G401 (cell line): ENCODE measurements at places on chromosomes 12 and 14.

DNA sequence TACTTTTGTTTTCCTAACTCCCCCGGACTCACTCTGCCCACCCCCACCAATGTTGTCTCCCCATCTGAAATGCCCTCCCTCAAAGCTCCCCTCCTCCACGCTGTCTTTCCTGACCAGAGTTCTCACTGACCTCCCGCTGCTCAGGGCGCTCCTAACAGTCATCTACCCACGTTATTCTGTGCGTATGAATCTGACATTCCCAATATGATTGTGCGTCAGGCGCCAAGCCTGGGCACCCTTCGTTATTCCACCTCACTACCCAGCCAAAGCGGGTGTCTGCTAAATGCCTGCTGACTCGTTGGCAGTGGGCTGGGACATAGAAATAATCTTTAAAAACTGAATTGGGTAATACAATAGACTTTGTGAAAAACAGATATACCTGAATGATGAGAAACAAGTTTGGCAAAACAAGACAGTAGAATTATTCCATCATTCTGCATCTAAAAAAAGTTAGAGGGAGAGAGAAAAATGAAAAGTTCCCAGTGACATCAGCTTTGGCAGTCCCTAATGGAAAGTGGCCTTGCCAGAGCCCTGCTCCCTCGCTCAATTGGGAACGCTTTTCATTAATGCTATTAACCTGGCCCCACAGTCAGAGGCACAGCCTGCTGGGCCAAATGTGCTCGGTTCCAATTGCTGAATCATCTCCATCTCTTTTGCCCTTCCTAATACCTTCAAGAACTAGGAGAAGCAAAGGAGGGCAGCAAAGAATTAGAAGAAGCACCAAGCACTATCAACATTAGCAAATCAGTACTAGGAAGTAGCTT lies 74.0 kb upstream of the PLXNC1 start:
- DNase-seq: peak; percentile 91

- peak; percentile 95 for DNase-seq
Measured at GRCh38 chr12:124927201-124928094, 13.0 kb upstream of the UBC start.

- DNase-seq: peak; percentile 27
Measured at GRCh38 chr12:12171991-12172511, 94.8 kb downstream of the LRP6 start.

DNA sequence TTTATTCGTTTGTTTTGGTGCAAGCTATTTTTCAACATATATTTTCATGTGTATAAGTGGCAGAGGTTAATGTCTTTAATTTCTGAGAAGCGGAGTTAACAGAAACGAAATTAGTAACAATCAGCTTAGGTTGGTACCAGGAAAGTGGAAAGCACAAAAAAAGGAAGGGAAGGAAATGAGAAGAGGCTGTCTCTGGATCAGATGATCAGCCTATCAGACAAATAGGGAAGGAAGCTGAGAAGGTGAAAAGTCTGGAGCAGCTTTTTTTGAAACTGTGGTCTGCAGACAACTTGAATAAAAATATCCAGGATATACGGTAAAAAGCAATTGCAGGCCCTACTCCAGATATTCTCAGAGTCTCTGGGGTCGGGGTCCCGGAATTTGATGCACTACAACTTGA lies 265.0 kb downstream of the SSPN start:
- DNase-seq: no peak

DNA sequence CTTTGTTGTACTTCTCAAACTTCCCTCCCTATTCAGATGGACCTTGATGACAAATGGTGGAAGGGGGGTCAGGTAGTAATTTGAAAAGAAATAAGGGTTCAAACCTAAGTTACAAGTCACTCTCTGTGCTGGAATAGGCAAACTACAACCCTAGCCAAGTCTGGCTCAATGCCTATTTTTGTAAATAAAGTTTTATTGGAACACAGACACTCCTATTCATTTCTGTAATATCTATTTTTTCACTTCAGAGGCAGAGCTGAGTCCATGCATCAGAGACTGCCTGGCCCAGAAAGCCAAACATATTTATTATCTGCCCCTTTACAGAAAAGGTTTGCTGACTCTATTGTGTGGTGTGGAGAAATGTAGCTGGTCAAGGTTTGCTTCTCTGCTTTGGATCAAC lies 78.4 kb upstream of the RIN3 start:
- DNase-seq: no peak

- DNase-seq: no peak
Measured at GRCh38 chr14:104638927-104639450, 34.4 kb upstream of the TMEM179 start.

- DNase-seq: no peak
Measured at GRCh38 chr14:24422694-24423601, 6.5 kb downstream of the CBLN3 start.

GRCh38 chr12:109946505-109946904 lies 46.4 kb downstream of the TCHP start:
- DNase-seq: no peak

GRCh38 chr12:114933428-114934160 lies 249.6 kb upstream of the TBX3 start:
- DNase-seq: no peak

- DNase-seq: no peak
Measured at GRCh38 chr12:45292486-45293195, 76.7 kb downstream of the ANO6 start.

GRCh38 chr12:41652981-41653380 lies 464.9 kb downstream of the PDZRN4 start:
- DNase-seq: no peak

GRCh38 chr14:58826845-58827686 lies 189.3 kb downstream of the DACT1 start:
- no peak for DNase-seq

DNA sequence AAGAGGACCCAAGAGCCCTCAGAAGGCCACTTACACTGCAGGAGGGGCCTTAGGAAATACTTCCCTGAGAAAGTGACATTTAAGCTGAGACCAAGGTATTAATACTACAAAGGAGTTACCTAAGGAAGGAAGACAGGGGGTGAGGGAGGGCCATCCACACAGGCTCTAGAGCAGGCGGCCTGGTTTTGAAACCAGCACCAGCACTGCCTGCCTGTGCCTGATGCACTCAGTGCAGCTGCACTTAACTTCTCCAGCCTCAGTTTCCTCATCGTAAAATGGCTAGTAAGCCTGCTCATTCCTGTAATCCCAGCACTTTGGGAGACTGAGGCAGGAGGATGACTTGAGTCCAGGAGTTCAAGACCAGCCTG lies 45.5 kb upstream of the PLEKHG6 start:
- DNase-seq: no peak

GRCh38 chr12:47767216-47767724 lies 5.8 kb upstream of the SLC48A1 start:
- DNase-seq: no peak

DNA sequence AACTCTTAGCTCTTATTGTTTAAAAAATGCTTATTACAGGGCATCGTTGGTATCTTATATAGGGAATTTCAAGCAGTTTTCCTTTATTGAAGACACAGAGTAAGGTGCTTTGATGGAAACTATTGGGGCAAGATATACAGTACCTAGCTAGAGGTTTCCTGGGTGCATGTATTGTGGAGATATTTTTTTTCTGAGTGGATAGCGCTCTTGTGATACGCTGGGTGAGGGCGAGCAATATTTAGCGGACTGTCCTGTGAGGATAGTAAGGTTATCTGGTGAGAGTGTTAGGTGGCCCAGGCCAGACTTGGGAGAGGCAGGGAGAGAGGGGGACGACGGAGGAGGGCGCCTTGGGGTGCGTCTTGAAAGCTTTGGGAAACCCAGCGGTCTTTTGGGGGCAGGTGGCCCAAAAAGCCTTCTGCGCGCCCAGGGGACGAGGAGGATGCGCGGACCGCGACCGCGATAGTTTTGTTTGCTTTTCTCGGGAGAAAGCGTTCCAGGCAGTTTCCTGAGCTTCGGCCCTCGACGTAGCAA lies 596 bp upstream of the BICD1 start:
- DNase-seq: peak; percentile 44

DNA sequence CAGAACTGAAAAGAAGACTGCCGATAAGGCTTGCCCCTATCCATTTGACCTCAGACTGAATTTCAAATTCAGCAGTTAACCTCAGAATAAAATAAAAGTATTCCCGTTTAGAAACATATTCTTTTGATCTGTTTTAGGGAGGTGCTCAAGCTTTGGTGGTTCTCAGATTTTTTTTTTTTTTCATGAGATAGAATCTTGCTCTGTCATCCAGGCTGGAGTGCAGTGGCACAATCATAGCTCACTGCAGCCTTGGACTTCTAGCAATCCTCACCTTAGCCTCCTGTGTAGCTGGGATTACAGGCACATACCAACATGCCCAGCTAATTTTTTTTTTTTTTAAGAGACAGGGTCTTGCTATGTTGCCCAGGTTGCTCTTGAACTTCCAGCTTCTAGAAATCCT lies 15.5 kb downstream of the AEBP2 start:
- DNase-seq: no peak

GRCh38 chr14:91947475-91948184 lies at the start of gene FBLN5:
Gene FBLN5 (minus strand): TSS chr14:91947694. CDS start chr14:91947229, 465 bp downstream.
- no peak for DNase-seq

DNA sequence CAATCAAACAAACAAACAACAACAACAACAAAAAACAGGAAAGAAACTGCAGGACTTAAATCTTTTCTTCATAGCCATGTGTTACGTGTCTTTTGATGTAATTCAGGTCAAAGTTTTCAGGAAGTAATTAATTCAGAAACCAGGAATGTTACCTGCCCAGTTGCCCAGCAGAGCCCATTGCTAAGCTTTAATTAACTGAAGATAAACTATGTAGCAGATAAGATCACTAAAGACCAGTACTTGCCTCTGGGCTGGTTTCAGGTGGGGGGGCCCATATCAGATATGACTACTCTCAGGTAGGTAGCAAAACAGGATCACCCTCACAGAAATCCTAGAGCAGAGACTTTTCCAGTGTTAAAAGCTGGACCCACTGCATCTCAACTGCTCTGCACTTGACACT lies 69.2 kb downstream of the LIN7A start:
- DNase-seq: no peak

- DNase-seq: no peak
Measured at GRCh38 chr14:98364961-98365360, 907.0 kb downstream of the BCL11B start.

- no peak for DNase-seq
Measured at GRCh38 chr14:45868377-45868776, 615.4 kb upstream of the MIS18BP1 start.

- no peak for DNase-seq
Measured at GRCh38 chr12:105020241-105020962, 34.3 kb downstream of the NOPCHAP1 start.

- no peak for DNase-seq
Measured at GRCh38 chr12:66241061-66242043, 52.3 kb downstream of the IRAK3 start.

DNA sequence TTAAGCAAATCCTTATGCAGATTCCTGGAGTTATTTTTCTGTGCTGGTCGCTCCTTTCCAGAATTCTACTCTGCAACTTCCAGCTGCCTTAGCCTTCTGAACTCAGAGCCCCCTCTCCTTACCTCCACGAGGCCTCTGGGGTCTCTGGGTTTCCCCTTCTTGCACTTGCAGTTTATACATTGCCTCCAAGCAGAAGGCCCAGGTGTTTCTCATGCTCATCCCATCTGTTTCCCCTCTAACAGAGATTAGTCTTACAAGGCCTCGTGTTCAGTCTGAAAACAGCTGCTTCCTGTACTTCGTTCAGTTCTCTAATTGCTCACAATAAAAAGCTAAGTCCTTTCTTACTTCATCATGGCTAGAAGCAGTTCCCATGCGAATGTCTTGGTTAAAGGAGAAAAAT lies 134.4 kb upstream of the FGD4 start:
- no peak for DNase-seq

DNA sequence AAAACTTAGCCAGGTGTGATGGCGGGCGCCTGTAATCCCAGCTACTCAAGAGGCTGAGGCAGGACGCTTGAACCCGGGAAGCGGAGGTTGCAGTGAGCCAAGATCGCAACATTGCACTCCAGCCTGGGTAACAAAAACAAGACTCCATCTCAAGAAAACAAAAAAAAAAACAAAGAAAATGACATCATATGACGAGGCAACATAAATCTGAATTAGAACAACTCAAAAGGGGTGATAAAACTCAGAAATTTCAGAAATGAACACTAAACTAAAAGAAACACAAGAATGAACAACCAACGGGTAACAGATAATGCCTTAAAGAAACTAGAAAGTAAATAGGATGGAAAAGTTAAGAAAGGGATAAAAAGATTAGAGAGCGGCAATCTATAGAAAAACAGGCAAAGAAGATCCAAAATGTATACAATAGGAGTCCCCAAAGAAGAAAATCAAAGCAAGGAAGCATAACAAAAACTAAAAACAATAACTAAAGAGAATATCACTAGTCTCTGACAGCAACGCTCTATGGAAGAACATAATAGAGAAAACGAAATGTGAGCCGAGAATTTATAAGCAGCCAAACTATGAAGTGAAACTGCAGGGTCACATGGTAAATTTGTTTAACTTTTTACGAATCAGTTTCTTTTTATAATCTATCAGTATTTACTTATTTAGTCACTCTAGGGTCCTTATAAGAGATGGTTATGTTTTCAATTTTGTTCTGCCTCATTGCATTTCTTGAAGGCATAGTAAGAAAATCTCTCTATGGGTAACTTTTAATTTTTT lies 45.7 kb downstream of the SPPL3 start:
- no peak for DNase-seq

GRCh38 chr12:92673756-92674155 lies 29.0 kb upstream of the PLEKHG7 start:
- no peak for DNase-seq

GRCh38 chr12:54956322-54956721 lies 28.2 kb downstream of the TESPA1 start:
- no peak for DNase-seq

DNA sequence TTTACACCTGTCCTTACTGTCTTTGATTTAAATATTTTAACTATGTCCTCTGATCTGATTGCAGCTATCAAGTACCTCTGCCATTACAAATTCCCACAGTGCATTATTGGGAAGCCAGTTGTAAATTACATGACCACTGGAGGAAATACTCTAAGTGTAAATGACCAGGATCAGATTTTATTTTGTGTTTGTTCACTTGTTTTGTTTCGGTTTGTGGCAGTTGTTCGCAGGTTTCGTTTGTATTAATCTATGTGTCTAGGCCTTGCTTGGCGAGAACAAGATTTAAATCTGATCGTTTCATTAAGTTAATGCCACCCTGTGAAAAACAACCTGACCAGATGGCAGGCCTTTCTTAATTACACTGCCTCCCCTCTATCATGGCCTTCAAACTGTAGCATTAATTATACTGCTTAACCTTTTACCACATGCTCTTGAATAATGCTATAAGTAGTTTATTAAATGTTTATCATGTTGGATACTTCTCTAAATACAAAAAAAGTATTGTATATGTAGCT lies 990.1 kb downstream of the TMTC2 start:
- no peak for DNase-seq

DNA sequence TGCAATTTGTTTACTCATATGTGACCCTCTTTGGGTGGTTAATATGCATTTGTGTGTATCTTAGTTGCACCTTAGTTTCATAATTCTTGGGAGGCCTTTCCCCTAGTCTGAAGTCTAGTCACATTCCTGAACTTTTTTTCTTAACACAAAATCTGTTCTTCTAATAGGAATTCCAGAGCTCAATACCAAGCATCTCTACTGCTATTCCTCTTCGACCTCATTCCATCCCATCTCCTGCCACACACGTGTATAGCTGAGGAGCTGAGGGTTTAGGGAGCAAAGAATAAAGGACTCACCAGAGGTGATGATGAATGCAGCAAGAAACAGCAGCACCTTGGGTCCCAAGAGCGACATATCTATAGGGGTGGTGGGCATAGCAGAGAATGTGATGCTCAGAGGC lies 875 bp downstream of the MFAP5 start:
- DNase-seq: no peak

GRCh38 chr12:77058740-77059139 lies 6.6 kb downstream of the E2F7 start:
- DNase-seq: no peak

- DNase-seq: no peak
Measured at GRCh38 chr12:8953773-8954402, 4.4 kb upstream of the M6PR start.
